NCI-H1105 treated with DMSO at 0.1 percent for 48 hours (cell line): ENCODE measurements at places on chromosomes 1 and 21.
A peak's percentile ranks its signal among the peaks of the same experiment; 100 is the strongest.

- no peak for DNase-seq
These were observed 79.0 kb upstream of the HMGB4 start for GRCh38 chr1:33784876-33785275.

GRCh38 chr21:34762786-34763185 is 94.0 kb downstream of the CLIC6 start:
- DNase-seq, result no peak

GRCh38 chr1:39826583-39826982 is 37.9 kb upstream of the BMP8B start:
- no peak for DNase-seq

DNA sequence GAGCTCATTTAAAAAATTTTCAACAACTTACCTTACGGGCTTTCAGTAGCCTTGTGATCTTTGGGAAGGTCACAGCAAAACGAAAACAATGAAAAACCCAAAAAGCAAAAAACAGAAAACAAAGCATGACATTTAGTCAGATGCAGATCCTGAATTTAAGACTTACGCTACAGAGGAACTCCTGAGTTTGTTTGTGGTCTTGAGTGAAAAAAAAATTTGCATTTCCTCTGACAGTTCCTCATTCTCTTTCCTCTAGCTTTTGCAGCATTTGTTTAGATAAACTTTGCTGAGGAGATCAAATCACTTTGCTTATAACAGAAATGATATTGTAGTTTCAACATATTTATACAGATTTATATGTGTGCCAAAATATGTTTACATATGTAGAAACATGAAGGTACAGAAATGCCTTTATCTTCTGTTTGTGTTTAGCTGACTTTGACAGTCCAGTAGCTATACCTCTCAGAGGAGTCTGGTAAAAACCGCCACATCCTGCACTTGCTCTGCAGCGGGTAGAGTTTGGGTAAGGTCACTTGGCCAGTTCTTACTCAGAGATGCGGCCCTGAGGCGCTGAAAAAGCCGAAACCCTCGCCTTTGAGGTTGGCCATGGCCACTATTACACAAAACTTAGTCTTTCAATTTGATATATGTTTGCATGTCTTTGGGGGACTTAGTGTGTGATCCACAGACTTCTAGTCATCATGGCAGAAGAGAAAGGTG is 142.5 kb downstream of the TNR start:
- DNase-seq, result no peak

GRCh38 chr1:211903490-211904245 is 73.1 kb upstream of the LPGAT1 start:
- DNase-seq, result no peak

DNA sequence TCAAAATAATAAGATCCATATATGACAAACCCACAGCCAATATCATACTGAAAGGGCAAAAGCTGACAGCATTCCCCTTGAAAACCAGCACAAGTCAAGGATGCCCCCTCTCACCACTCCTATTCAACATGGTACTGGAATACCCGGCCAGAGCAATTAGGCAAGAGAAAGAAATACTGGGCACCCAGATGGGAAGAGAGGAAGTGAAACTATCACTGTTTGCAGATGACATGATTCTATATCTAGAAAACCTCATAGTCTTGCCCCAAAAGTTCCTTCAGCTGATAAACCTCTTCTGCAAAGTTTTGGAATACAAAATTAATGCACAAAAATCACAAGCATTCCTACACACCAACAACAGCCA is 442.7 kb downstream of the PTBP2 start:
- no peak for DNase-seq

- no peak for DNase-seq
These were observed 6.8 kb downstream of the ETNK2 start for GRCh38 chr1:204145033-204145504.

DNA sequence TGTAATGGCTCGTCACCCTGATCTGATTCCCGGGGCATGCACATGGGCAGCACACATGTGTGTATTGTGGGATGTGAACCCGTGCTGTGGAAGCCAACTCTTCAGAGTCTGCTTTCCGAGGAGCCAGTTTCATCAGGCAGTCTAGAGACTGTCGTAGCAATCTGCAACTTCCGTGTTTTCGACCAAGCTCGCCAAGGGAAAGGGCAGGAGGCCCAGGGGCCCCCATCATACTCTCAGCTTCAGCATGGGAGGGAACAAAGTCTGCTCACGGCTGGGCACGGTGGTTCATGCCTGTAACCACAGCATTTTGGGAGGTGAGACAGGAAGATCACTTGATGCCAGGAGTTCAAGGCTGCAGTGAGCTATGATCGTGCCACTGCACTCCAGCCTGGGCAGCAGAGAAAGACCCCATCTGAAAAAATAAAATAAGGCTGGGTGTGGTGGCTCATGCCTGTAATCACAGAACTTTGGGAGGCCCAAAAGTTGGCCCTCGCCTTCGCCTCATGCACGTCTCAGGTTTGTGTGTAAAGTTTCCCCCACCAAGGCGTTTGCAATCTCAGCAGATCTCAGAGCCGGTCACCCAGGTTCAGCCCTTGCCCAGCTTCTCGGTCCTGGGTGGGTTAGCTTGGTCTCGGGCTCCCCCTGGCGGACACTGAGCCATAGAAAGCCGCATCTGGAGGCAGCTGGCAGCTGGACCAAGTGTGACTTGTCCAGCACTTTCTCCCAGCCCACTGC is 48.5 kb upstream of the SLC25A33 start:
- DNase-seq, result peak; percentile 61

GRCh38 chr1:189628857-189629256 is 848.8 kb downstream of the BRINP3 start:
- no peak for DNase-seq

DNA sequence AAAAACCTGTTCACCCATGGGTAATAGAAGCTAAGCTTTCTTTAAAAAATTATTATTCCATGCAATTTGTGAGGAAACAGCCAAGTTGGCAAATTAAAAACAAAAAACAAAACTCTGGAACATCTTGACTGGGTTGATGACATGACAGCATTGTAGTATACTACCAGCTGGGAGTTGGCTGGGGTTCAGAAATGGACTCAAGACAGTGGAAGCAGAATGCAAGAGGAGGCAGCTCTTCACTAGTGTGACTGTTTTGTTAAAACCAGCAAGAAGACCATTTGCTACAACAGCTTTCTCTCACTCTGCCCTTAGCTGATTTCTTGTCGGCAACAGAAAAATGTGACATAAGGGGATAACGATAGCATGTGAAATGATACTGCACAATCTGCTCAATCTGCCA is 1298.9 kb upstream of the ADGRL4 start:
- no peak for DNase-seq

DNA sequence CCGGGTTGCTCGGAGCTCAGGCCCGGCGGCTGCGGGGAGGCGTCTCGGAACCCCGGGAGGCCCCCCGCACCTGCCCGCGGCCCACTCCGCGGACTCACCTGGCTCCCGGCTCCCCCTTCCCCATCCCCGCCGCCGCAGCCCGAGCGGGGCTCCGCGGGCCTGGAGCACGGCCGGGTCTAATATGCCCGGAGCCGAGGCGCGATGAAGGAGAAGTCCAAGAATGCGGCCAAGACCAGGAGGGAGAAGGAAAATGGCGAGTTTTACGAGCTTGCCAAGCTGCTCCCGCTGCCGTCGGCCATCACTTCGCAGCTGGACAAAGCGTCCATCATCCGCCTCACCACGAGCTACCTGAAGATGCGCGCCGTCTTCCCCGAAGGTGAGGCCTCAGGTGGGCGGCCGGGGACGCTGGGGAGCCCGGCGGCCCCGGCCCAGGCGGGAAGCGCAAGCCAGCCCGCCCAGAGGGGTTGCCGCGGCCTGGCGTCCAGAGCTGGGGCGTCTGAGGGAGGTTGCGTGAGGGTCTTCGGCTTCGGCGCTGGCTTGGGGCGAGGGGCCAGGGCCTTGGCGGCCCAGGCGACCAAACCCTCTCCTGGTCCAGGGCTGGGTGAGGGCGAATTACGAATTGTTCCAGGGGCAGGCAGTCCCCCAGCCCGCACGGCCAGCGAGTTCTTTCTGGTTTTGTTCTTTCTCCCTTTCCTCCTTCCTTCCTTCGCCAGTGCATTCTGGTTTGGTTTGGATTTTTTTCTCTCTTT is 805 bp downstream of the SIM2 start:
- peak; percentile 35 for DNase-seq

- DNase-seq, result no peak
These were observed 215.2 kb downstream of the DISC1 start for GRCh38 chr1:231841616-231842344.

DNA sequence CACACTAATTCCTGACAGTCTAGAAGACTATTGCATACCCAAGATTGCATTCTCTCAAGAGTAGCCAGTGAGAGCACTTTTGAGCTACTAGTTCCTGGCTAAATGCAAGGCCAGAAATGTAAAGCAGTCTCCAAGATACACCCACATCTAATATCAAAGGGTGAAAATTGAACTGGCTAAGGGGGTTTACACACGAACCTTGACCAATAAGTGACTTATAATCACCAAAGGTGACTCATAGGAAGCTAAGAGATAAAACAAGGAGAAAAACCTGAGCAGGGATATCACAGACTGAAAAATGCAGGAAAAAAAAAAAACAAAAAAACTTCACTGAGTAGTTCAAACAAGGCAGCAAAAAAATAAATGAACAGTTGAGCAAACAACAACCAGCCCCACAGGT is 172.2 kb upstream of the RRP15 start:
- no peak for DNase-seq

DNA sequence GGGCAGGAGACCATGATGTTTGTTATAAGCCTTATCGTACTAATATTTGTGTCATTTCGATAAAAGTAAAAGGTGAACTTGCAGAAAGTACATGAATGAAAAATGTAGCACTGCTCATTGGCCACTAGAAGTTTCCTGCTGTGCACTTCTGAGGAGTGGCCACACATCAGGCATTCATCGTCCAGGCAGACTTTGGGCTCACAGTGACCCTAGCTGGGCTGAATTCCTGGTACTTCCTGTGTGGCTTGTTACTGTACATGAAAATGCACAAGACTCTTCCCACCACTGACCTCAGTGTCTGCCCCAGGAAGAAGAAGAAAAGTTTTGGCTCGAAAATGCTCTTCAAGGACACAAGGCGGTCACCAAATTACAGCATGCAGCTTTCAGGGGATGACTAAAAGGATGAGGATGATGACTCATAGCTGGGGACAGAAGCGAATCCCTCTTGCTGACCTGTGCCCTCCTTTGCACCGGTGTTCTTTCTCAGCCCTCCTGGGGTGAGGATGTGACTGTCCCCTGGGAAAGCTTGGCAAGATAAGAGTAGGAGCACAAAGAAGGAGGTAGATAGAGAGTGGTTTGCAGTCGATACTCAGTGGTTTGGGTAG is 252.4 kb upstream of the KAZN start:
- no peak for DNase-seq

GRCh38 chr1:173128742-173129141 is 78.0 kb upstream of the TNFSF18 start:
- DNase-seq, result no peak

GRCh38 chr1:48263041-48263440 is 40.5 kb downstream of the SLC5A9 start:
- DNase-seq, result no peak

GRCh38 chr1:17232759-17233661 is 15.9 kb upstream of the PADI3 start:
- no peak for DNase-seq

- no peak for DNase-seq
These were observed 243.1 kb downstream of the S1PR1 start for GRCh38 chr1:101479945-101480344.

- no peak for DNase-seq
These were observed 3.9 kb upstream of the FAM151A start for GRCh38 chr1:54627196-54627595.

- no peak for DNase-seq
These were observed 4.5 kb upstream of the FAM177B start for GRCh38 chr1:222732216-222733159.

GRCh38 chr1:223062177-223062576 is 80.9 kb downstream of the TLR5 start:
- DNase-seq, result no peak

GRCh38 chr1:248013229-248013710 is at the start of gene OR2L5:
TSS of gene OR2L5 (plus strand) at chr1:248013660. CDS start at chr1:248021948, 8,288 bp downstream.
- DNase-seq, result no peak

DNA sequence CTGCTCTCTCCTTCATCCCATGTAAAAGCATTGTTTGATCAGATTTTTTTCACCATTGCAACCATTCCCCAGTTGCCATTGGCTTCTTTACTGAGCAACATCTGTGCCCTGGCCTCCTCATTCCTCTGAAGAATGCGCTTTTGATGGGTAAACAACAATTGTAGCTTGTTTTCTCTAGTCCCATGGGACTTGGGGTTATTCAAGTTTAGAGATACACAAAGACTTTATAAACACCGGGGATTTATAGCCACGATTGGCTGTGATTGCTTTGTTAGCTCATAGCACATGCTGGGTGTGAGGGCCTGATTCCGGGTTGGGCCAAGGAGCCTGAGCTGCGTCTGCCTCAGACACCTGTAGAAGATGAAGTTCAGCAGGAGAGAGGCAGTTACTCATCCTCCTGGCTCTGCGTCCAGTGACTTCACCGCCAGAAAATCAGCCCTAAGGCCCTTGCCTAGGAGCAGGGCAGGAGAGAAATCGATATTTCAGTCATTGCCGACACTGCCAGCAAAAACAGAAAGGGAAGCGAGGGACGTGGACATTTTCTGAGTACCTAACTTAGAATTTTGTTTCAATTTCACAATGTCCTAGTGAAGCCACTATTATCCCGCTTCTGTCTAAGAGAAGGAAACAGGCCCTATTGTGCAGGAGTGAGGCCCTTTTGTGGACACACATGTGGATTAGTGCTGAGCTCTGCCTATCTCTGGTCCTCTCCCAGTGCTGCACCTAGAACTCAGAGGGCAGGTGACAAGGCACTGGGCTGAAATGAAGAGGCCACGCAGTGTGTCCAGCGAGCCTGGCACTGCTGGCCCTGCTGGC is 159.8 kb upstream of the USP24 start:
- DNase-seq, result no peak

- no peak for DNase-seq
These were observed 14.3 kb downstream of the LMX1A start for GRCh38 chr1:165342168-165342567.

GRCh38 chr1:25104932-25105561 is 127.3 kb downstream of the SYF2 start:
- DNase-seq, result no peak

DNA sequence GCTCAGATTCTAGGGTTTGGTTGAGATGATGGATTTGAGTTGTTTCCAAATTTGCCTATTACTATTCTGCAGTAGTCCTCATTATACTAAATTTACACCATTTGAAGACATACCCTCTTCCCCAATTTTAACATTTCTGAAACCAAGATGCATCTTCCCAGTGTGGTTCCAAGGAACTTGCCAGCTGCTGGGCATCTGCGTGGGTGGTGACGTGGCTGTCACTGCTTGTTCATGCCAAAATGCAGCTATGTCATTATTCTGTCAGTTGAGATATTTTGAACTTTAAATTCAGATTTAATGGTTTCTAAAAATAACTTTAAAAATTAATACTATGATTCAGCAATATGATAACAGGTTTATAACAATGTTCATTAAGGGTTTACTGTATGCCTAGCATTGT is 1.2 kb downstream of the ZFP69 start:
- DNase-seq, result no peak

GRCh38 chr1:233477359-233477758 is 136.5 kb upstream of the KCNK1 start:
- no peak for DNase-seq

DNA sequence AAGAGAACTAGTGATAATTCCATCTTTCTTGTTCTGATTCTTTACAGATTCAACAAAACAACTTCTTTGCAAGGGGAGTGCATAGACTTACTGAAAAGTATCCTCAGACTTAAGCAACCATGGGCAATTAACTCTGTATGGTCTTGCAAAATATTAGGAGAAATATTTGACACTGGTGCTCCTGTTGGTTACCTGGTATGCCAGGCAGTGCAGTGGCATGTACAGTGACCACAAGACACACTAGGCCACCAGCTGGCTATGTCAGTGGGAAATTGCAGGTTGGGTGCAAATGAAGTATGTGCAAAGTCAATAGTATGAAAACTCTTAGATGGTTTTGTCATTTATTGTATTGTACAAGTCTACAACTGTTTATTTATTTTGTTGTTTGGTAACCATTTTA is 34.5 kb downstream of the EPS15 start:
- DNase-seq, result no peak
